HTR-8/SVneo (cell line): ENCODE measurements at places on chromosomes 16 and 17.

GRCh38 chr17:1111599-1112443, 68.0 kb downstream of the ABR start:
- peak; percentile 68 for DNase-seq

DNA sequence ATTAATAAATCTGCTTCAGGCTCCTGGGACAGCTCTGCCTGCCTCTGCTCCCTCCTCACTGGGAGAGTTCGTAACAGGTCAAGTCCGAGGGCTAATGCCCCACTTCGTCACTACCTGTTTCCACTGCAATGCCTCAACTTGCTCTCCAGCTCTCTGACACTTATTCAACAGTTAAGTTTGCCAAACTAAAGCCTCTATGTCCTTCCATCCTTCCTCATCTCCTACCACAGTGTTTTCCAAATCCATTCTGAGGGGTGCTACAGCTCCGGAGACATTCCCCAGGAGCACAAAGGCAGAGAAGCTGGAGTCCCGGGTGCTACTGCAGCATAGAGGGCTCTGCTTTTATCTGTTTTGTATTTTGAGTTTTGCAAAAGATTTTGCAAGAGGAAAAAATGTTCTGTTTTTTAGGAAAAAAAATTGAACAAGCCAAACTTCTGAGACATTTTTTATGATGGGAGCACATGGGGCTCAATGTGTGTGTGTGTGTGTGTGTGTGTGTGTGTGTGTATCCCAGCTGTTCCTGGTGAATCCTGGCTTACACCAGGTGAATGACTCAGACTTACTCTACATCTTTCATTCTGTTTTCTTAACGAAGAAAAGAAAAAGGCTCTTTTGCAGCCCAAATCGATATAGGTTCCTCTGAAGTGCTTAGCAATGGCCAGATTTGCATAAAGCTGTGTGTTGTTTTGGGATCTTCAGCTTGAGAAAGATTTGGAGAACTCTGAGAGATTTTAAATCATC, 46.1 kb upstream of the MYOCD start:
- no peak for DNase-seq

DNA sequence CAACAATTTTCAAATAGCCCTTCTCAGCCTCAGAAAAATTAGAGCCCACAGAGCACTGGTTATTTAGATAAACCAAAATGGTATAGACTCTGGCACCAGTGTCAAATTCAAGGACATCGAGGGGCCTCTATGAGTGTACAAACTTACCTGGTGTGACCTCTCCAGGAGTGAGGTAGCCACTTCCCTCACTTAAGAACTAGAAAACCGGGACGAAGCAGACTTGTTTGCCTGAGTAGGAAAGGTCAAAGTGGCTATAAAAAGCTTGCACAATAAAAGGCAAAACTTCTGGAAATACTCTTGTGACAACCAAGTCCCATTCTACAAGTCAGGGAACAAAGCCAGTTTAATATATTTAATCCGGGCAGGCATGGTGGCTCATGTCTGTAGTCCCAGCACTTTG, 39.2 kb upstream of the PRSS54 start:
- no peak for DNase-seq

DNA sequence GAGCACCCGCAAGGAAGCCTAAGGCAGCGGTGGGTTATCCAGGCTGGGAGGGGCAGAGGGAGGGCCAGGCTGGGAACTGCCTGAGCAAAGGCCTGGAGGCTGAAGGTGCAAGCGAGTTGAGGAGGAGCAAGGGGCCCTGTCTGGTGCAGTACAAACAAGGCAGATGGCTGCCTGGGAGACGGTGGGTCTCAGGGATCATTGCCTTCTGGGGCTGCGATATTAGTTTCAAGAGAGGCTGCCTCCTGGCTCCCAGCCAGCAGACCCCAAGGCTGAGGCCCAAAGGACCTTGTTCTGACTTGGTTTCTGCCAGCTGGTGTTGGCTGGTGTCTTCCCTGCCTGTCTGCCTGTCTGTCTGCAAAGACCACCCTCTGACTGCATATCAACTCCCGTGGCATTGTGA, 154.0 kb downstream of the IRF8 start:
- DNase-seq, result no peak

- no peak for DNase-seq
Observed at GRCh38 chr16:19854543-19854876, 30.1 kb downstream of the GPRC5B start.

GRCh38 chr16:2858245-2859025, 465 bp upstream of the PRSS22 start:
- DNase-seq, result no peak

GRCh38 chr17:55570391-55570790, 59.1 kb upstream of the SMIM36 start:
- DNase-seq, result no peak
